Inflammatory macrophage treated with lipopolysaccharide for 1 hour (primary cell): ENCODE measurements at places on chromosomes 2 and 18.

- no peak for DNase-seq
Measured at GRCh38 chr2:47227532-47228279, 72.6 kb upstream of the STPG4 start.

- no peak for DNase-seq
Measured at GRCh38 chr2:39099310-39099869, 21.5 kb downstream of the SOS1 start.

DNA sequence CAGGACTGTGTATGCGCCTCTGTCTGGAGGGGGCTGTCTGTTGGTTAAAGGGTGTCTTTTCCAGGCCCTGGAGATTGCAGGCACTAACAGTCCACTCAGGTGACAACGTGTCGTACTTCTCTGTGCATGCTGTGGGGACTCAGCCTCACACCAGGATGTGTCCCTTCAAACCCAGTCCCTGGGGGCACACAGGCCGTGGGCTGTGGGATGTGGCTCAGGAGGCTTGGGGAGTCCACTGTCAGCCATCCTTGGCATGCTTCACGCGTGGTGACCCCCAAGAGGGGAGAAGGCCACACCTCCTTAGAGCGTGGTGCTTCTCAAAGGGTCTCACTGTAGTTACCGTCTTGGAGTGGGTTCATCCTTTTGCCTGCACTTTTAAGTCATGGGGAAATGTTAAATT lies 127.8 kb downstream of the KLHL29 start:
- DNase-seq = no peak

GRCh38 chr2:130728007-130728454 lies 839 bp upstream of the GPR148 start:
- DNase-seq = no peak

- DNase-seq = no peak
Measured at GRCh38 chr2:230868947-230869913, 4.5 kb downstream of the ITM2C start.

- DNase-seq = no peak
Measured at GRCh38 chr2:194815475-194815874, 841.6 kb upstream of the SLC39A10 start.

GRCh38 chr2:118442996-118443553 lies 354.8 kb downstream of the INSIG2 start:
- no peak for DNase-seq

GRCh38 chr2:241519669-241520068 lies 11.3 kb upstream of the STK25 start:
- no peak for DNase-seq

DNA sequence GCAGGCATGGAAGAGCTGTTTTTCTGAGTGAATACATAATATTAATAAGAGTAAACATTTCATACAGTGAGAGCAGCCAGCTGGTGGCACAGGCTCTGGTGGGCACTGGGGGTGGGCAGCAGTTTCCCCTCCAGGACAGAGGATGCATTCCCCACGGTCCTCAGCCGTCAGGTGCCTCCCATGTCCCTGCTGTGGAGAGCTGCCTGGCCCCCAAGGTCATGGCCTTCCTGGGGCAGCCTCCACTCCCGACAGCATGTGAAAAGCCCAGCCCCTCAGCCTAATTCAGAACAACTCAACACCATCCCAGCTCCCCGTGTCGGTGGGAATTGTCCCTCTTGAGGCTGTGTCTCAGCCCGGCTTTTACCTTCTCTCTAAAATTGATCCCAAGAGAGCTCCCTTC lies 147.4 kb downstream of the GALR1 start:
- DNase-seq = no peak

- DNase-seq = no peak
Measured at GRCh38 chr18:31723990-31724711, 36.5 kb downstream of the SLC25A52 start.

DNA sequence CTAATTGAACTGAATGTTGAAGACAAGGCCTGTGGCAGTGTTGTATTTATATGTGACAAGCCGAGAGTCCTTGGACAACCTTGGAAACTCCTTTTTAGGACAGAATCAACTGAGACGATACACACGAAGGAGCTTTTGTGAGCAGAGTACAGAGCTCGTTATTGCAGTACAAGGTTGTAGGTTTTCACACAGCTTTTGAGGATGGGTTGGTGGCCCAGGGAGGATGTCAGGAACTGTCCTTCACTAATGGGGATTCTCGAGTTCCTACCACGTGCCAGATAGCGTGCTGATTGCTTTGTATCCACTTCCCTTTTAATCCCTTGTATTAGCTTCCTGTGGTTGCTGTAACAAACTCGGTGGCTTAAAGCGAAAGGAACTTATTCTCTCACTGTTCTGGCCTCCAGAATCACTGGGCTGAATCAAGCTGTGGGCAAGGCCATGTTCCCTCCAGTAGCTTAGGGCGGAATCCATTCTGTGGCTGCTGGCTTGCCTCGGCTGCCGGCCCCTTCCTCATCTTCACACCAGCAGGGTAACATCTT lies 20.2 kb downstream of the INPP4A start:
- peak; percentile 85 for DNase-seq

GRCh38 chr2:239348563-239349452 lies 52.0 kb downstream of the HDAC4 start:
- DNase-seq = no peak

- no peak for DNase-seq
Measured at GRCh38 chr2:220335591-220335915, 708.1 kb downstream of the SLC4A3 start.

- DNase-seq = no peak
Measured at GRCh38 chr18:6624271-6624660, 105.2 kb upstream of the ARHGAP28 start.

DNA sequence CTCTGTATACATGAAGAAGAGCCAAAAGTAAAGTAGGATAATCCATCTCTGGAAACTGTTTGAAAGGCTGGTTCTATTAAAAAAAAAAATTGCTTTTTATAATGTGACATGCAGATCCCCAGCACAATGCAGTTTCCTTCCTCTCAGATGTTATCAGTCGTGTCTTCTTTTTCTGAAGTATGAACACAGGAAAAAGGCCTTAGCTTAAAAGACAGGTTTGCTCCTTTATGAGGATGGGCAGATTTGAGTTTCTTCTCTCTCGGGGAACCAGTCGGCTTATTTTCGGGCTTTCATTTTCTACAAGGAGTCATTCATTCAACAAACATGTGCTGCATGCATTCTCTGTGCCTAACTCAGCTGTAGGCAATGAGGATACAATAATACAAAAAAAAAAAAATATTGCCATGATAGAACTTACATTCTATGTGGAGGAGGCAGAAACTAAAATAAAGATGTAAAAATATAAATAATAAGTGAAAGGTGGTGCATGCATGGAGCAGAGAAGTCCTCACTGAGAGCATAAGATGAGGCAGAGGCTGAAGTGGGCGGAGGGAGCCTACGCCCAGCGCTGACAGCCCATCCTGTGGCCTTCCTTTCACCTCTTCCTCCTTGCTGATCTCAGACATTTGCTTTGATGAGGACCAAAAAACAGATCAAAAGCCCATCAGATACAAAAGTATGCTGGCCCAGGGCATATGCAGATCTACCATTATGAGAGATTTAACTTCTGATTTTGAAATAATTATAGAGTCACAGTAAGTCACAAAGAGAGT lies at the start of gene CD226:
Gene CD226, minus strand, starts transcription at position 513 of the 773 bp plus-strand sequence. Its CDS starts 467 bp downstream, at position 46.
- peak; percentile 49 for DNase-seq

DNA sequence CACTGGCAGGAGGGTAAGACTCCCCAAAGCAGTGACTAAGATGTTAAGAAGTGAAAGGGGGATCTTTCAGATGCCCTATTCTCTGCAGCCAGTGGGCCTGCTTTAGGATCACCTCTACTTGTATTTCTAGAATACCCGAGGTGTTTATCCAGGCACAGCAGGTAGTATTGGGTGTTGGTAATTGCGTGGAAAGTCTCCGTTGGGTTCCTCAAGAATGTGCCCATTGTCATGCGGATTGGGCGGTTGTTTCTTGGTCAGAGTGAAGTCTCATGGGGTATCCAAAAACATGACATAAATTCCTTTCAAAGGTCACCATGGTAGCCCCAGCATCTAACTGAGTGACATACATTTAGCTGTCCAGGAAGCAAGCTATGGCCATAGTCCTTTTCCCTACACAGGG lies 308.8 kb downstream of the RPIA start:
- DNase-seq = no peak

- no peak for DNase-seq
Measured at GRCh38 chr2:230602562-230603230, 109.9 kb upstream of the CAB39 start.

GRCh38 chr2:55247025-55247424 lies 14.5 kb downstream of the RPS27A start:
- DNase-seq = no peak

- DNase-seq = no peak
Measured at GRCh38 chr2:188065386-188065785, 226.3 kb upstream of the GULP1 start.

- no peak for DNase-seq
Measured at GRCh38 chr2:98761267-98761781, 30.4 kb upstream of the MGAT4A start.

DNA sequence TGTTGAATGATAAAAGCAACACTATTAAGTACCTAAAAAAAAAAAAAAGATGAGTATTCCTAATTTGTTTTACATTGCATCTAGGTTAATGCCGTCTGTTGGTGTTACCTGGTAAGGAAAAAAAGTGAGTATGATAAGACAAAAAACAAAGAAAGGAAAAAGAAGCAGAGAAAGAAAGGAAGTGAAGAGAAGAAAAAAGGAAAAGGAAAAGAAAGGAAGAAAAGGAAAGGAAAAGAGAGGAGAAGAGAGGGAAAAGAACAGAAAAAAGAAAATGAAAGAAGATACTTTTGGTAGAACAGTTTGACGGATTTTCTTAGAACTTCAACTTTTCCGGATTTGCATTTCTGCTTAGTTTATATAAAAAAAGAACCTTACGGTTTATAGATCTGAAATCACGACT lies 387.9 kb downstream of the METTL4 start:
- DNase-seq = no peak

DNA sequence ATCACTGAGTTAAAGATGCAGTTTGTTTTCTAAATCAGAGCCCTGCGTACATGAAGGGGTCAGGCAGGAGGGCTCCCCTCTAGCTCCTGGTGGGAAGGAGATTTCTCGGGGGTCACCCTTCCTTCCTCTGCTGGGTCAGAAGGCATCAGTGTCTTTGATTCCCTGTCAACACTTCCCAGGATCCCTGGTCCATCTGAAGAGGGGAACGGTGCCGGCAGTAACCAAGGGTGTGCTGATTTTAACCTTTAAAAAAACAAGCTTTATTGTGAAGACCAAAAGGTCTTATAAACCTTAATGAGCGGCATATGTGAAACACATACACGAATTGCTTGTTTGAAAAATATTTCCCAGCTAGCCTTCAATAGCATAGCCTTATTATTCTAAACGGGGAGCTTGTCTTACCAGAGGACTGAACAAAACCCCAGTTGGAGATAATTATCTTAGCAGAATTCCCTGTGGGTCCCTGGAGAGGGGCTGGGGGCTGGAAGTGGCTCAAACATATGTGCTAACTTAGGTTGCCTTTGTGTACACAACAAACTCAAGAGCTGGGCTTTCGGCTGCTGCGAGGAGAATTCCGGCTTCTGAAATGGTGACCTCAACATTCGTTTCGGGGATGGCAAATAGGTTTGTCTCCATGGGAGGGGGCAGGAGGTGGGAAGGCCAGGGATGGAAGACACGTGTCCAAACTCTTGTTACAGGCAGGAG lies 114.9 kb upstream of the MYCN start:
- DNase-seq = no peak

DNA sequence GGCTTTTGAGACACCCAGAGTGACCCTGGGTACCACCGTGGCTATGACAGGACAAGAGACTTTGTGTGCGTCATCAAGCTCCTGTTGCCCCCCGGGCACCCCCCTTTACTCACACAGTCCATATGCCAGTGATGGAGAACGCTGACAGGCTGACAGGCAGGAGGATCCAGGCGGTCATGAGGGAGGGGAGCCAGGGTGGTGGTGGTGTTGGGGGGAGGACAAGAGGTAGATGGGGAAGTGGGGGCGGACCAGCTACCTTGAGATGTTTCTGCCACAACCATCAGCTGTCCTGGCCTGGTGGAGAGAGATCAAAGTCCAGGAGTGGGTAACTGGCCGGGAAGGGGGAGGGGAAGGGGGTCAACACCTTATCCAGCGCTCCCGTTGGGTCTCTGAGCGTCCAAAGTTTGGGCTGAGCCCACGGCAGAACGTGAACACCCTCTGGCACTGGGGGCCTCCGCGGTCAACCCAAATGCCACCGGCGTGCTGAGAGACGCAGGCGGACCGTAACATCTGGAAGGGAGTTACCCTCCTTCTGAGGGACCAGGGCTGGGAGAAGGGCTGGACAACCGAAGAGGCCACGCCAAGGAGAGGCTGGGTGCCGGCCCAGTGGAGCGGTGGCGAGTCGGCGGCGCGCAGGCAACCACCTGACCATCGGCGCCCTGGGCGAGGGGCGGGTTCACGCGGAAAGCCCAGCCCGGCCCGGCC lies 575 bp downstream of the TMEM150A start:
- DNase-seq = no peak

GRCh38 chr2:15845294-15845693 lies 95.1 kb upstream of the MYCN start:
- DNase-seq = no peak
